ENCODE measurements at places on chromosomes 13 and 19.

- DNase-seq, result no peak
Observed at GRCh38 chr19:7617172-7617571, 12.2 kb downstream of the XAB2 start.

DNA sequence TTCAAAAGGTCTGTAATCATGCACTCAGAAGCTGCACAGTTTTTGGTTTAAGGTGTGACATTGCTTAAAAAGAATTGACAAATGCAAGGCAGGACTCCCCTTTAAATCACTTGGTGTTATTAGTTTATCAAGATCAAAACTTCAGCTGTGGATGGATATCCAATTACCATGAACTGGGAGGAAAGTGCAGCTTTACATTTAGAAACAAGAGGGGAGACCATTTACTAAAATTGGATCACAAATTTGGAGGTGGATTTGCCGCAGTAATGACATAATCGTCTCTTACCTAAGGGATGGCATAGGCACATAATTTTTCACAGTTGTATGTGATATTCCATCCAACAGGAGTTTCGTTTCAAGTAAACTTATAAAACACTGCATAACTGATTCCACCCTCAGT, 1610.2 kb downstream of the SLITRK5 start:
- DNase-seq, result no peak

GRCh38 chr19:48964205-48965039, 687 bp upstream of the FTL start:
- no peak for DNase-seq

DNA sequence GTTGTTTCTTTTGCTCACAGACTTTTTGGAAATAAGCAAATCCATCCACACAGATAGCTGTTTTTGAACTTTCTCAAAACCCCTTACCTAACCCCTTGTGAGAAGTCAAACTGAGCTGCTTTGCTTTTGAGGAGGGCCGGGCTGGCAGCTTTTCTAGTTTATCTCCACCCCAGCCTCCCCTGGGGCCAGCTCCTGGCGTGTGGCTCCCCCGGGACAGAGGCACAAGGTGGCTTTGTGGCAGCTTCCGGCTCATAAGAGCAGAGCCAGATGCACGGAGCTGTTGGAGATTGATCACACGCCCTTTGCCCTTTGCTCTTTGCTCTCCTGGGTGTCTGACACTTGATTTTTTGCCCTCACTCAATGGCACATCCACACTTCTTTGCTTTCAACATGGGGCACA, 24.9 kb upstream of the RNF113B start:
- DNase-seq, result no peak

- DNase-seq, result peak; percentile 39
Observed at GRCh38 chr19:47247308-47247990, 8.9 kb upstream of the CCDC9 start.

Measured in amniotic stem cell (primary cell).